ENCODE measurements at places on chromosomes 16 and 17.

GRCh38 chr16:67006930-67007658, 18.7 kb downstream of the CES4A start:
- DNase-seq = no peak

- DNase-seq = no peak
These were observed 6.9 kb upstream of the FOXJ1 start for GRCh38 chr17:76148015-76148326.

GRCh38 chr16:25135254-25135878, 23.8 kb downstream of the LCMT1 start:
- DNase-seq = no peak

- DNase-seq = no peak
These were observed 30.0 kb downstream of the IL21R start for GRCh38 chr16:27431773-27432532.

DNA sequence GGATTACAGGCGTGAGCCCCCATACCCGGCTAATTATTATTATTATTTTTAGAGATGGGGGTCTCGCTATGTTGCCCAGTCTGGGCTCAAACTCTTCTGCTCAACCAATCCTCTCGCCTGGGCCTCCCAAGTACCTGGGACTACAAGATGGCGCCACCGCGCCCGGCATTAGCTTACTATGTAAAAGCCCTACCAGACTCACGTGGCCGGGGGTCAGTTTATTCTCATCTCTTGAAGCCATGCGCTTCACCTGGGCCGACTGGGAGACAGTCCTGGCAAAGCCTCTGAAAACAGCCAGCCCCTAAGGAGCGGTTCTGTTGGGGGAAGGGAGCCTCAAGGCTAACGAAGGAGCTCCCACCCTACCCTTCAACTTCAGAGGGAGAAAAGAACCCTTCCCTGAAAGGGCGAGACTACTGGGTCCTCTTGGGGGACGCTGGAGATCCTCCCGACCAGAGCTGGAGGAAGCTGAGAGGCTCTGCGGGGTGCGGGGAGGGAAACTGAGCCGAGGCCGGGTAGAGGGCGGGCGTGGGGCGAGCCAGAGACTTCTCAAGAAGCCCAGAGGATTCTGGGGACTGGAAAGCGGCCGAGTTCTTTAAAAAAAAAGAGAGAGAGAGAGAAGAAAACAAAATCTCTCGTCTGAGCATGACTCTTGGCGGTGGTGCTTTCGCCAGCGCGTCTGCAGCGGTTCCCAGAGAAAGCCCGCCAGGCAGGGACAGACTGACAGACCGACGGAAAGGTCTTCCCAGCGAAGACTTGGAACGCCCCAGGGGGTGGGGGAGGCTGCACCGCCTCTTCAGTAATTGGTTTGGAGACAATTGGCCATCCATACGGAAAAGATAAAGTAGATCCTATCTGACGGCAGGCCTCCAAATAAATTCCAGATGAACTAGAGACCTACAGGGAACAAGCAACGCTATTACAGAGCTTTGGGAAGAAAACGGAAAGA, 5.6 kb upstream of the TUBG2 start:
- no peak for DNase-seq

- no peak for DNase-seq
These were observed 1.8 kb downstream of the CDC42EP4 start for GRCh38 chr17:73309727-73310596.

GRCh38 chr17:33888455-33888854, 366.6 kb upstream of the CCL2 start:
- no peak for DNase-seq

Measured in CD8-positive, alpha-beta memory T cell (primary cell).